ENCODE measurements at places on chromosomes 12 and 14.

GRCh38 chr12:57320639-57321038 is 69.7 kb upstream of the STAC3 start:
- H3K36me3 ChIP-seq = no peaks in the 10 kb centered on the region
- H3K27me3 ChIP-seq = no peaks in the 10 kb centered on the region
- H3K4me1 ChIP-seq = no peaks in the 10 kb centered on the region
- no peak overlapping the region for H3K27ac ChIP-seq

DNA sequence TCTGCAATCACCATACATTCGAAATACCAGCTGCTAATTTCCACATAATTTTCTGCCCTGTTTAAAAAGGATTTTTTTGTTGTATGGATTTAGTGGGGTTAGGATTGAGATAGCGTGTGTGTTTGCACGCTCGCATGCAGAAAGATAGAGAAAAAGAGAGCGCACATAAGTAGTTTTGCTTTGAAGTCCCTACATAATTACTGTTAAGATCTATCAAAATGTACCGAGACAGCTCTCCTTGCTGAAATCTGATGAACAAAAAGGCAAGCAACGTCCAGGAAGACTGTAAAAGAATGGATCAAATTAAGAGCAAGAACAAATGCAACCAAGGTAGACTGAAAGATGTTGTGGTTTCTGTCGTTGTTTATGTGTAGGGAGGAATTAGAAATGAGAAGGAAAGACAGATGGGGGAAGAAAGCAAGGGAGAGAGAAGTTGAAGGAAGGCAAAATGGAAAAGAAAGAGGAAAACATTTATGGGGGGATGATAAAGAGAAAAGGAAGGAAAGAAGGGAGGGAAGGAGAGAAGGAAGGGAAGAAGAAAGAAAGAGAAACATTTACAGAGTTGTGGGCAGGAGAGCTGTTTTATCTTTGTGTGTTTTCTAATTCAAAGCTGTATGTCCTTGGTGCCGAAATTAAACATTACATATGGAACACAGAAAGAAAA is 522.3 kb downstream of the MED13L start:
- no peak for DNase-seq
- no peak overlapping the region for H3K4me3 ChIP-seq
- no peak overlapping the region for H3K27ac ChIP-seq
- H3K27me3 ChIP-seq = no peaks in the 10 kb centered on the region

DNA sequence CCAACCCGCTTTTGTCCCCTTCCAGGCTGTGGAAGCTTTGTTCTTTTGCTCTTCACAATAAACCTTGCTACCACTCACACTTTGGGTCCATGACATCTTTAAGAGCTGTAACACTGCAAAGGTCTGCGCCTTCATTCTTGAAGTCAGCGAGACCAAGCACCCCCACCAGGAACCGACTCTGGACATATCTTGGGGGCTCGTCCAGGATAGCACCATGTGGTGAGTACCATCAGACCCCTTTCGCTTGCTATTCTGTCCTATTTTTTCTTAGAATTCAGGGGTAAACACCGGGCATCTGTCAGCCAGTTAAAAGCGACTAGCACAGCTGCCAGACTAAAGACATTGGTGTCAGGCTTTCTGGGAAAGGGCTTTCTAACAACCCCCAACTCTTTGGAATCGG is 137.6 kb upstream of the PPFIA2 start:
- H3K4me1 ChIP-seq = no peaks in the 10 kb centered on the region
- H3K27me3 ChIP-seq = no peaks in the 10 kb centered on the region
- no peaks in the 10 kb centered on the region for H3K36me3 ChIP-seq
- no peak overlapping the region for H3K27ac ChIP-seq
- H3K4me3 ChIP-seq = no peak overlapping the region
- no peak for DNase-seq

DNA sequence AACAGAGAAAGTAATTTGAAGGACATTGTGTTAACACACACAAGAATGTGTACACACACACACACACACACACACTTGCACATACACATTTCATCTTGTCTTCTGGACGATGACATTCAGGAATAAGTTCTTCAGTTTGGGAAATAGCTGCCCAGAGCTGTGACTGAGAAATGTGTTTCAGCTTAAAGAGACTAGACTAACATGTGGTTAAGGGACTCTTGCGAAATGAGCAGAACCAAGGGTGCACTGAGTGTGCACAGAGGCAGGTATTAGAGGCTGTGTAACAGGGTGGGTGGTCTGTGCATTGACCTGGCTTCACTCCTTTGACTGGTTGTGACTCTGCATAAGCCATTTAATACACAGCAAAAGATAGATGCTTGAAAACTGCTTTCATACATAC is 29.4 kb upstream of the KCNA5 start:
- no peaks in the 10 kb centered on the region for H3K27me3 ChIP-seq
- H3K4me1 ChIP-seq = no peaks in the 10 kb centered on the region
- DNase-seq = no peak
- H3K27ac ChIP-seq = no peak overlapping the region

GRCh38 chr14:95660651-95661515 is 25.3 kb upstream of the TCL1B start:
- H3K27me3 ChIP-seq = no peaks in the 10 kb centered on the region
- no peak overlapping the region for H3K27ac ChIP-seq
- no peak for DNase-seq
- no peak overlapping the region for H3K4me3 ChIP-seq
- no peaks in the 10 kb centered on the region for H3K36me3 ChIP-seq
- H3K4me1 ChIP-seq = no peaks in the 10 kb centered on the region

GRCh38 chr12:92365836-92366235 is 220.2 kb upstream of the BTG1 start:
- no peak overlapping the region for H3K27ac ChIP-seq
- no peak for DNase-seq
- no peak overlapping the region for H3K4me3 ChIP-seq
- no peaks in the 10 kb centered on the region for H3K27me3 ChIP-seq
- H3K4me1 ChIP-seq = no peaks in the 10 kb centered on the region

DNA sequence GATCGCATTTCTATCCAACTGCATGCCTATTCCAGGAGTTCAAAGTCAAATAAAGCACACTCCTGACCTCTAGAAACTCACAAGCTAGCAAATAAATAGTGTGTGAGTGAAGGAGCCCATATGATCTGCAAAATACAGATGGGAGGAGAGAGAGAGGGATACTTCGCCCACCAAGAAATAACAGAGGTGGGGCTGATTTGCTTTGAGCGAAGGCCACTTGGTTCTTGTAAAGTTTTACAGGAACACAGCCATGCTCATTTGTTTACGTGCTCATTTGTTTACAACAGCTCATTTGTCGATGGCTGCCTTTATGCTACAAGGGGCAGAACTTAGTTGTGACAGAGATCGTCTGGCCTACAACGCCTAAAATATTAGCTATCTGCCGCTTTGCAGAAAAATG is 63.4 kb upstream of the GPATCH2L start:
- H3K27ac ChIP-seq = no peak overlapping the region
- DNase-seq = no peak
- peaks cover 11% of the 10 kb centered on the region for H3K36me3 ChIP-seq

DNA sequence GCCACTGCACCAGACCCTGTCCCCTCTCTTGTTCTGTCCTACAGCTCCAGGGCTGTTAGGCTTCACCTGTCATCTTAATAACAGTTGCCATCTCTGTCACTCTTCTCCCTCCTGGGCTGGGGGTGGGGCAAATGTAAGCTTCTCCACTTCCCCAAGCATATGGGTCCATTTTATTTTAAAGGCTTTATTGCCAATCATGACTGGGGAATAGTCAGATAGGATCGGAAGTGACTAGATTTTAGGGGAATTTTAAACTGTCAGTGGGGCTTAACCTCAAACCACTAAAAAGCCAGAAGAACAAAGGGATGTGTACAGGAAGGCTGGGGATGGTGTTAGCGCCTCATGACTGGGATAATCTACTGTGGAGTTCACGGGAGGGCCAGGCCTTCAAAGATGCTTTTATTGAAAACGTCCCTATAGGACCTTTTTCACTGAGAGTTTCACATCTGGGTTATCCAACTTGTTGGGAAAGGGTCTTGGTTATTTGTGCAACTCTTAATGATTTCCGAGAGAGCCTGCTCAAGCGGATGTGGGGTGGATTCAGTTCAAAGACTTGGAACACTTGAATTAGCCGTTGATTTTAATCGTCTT is 41.6 kb downstream of the CHST11 start:
- DNase-seq = no peak
- H3K4me1 ChIP-seq = no peaks in the 10 kb centered on the region
- no peaks in the 10 kb centered on the region for H3K36me3 ChIP-seq
- no peak overlapping the region for H3K27ac ChIP-seq

GRCh38 chr12:122350141-122350848 is 72.2 kb downstream of the CLIP1 start:
- H3K27ac ChIP-seq = peak overlapping the region; percentile 53
- no peak for DNase-seq
- peaks cover 71% of the 10 kb centered on the region for H3K36me3 ChIP-seq
- no peaks in the 10 kb centered on the region for H3K27me3 ChIP-seq
- H3K4me3 ChIP-seq = no peak overlapping the region
- peaks cover 9% of the 10 kb centered on the region for H3K4me1 ChIP-seq

- H3K4me3 ChIP-seq = no peak overlapping the region
- DNase-seq = no peak
- H3K27ac ChIP-seq = no peak overlapping the region
- H3K27me3 ChIP-seq = no peaks in the 10 kb centered on the region
Measured at GRCh38 chr14:64187331-64187730, 106.8 kb downstream of the ESR2 start.

DNA sequence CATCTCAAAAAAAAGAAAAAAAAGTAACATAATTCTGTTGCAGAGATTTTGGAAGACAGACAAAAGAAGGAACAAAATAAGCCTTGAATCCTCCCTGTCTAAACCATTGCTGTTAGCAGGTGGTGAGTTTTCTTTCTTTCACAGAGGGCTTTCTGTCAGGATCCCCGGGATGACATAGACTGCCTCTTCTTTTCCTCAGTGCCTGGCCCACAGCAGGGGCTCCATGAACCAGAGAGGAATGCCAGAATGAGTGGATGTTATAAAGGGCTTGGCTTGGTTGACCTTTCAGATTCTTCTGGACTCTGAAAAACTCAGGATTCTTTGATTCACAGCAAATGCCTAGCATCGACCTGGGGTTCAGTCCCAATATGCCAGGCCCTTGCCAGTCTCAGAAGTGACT is 45.8 kb upstream of the CORO1C start:
- no peak overlapping the region for H3K4me3 ChIP-seq
- no peaks in the 10 kb centered on the region for H3K36me3 ChIP-seq
- no peak overlapping the region for H3K27ac ChIP-seq
- no peak for DNase-seq
- no peaks in the 10 kb centered on the region for H3K4me1 ChIP-seq

DNA sequence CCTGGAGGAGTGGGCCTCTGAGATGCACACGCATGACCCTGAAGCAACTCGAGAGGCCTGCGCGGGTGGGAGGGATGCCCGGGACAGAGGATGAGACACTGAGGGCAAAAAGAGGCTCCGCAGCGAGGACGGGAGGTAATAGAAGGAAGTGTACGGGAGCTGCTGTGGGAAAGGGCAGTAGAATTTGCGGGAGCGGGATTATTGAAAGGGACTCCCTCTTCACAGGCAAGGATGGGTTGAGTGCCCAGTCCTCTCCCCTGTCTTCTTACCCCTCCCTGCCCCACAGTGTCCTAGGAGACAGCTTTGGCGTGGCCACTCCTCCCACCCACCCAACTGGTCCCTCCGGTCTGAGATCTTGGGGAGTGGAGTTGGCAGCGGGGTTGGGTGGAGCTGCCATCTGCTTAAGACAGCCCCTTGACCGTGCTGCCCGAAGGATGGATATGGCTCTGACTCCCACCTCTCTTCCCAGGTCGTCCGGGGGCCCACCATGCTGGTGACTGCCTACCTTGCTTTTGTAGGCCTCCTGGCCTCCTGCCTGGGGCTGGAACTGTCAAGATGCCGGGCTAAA is 15.7 kb upstream of the ESPL1 start:
- peak overlapping the region; percentile 91 for H3K27ac ChIP-seq
- peaks cover 25% of the 10 kb centered on the region for H3K36me3 ChIP-seq
- no peak for DNase-seq
- H3K4me3 ChIP-seq = peak overlapping the region; percentile 72

DNA sequence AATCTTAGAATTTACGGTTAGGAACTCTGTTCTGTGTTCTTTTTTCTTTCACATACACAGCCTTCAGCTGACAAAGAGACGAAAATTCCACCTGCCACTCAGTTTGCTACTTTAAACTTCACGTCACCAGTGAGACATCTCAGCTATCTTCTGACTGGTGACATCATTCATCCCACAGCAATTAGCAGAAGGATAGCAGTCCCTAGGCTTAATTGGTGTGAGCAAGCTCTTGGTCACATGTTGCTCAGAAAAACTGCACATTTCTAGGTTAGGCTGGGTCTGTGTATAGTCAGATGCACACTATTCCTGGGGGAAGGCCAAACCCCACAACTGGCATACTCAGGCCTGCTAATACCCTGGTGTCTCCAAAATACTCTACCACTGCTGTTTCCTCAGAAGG is 23.9 kb downstream of the SLC7A7 start:
- H3K4me1 ChIP-seq = no peaks in the 10 kb centered on the region
- no peaks in the 10 kb centered on the region for H3K36me3 ChIP-seq
- no peak overlapping the region for H3K4me3 ChIP-seq
- no peaks in the 10 kb centered on the region for H3K27me3 ChIP-seq
- no peak for DNase-seq
